Caco-2 (cell line): ENCODE measurements at places on chromosomes 4 and X. TPM values are rescaled to one million over a fixed set of nuclear protein-coding genes. Genes with fewer than 3 reads are reported as not detected.

Gene VSIG4
- total RNA-seq, result not detected in 2 replicates

Gene SH3RF1
- total RNA-seq, result 25.1 and 28.1 TPM in 2 replicates

Gene FGFR3
- total RNA-seq, result 112 and 132 TPM in 2 replicates

Gene SLC7A11
- 32.9 and 41.1 TPM in 2 replicates for total RNA-seq

Gene GPC4
- total RNA-seq, result 1.0 and 1.2 TPM in 2 replicates

Gene SUPT20HL1
- total RNA-seq, result not detected in 2 replicates

DNA sequence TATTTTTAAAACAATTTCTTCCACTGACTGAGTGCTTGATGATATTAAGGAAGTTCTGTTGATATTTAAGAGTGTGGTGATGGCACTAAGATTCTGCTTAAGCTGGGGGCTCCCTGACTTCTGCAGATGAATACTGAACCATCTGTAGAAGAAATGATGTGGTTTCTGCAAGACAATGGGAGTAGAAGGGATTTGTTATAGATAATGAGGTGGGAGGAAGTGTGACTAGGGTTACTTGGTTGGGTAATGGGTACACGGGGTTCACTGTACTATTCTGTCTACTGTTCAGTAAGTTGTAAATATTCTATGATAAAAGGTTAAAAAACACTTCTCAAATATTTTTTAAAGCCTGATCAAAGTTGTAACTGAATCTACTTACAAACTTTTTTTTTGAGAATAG is 60.9 kb upstream of the TXK start:
- no peak overlapping the region for H3K27ac ChIP-seq
- no peak overlapping the region for H3K4me3 ChIP-seq
- H3K36me3 ChIP-seq, result no peaks in the 10 kb centered on the region
- no peak for DNase-seq
- no peaks in the 10 kb centered on the region for H3K4me1 ChIP-seq

DNA sequence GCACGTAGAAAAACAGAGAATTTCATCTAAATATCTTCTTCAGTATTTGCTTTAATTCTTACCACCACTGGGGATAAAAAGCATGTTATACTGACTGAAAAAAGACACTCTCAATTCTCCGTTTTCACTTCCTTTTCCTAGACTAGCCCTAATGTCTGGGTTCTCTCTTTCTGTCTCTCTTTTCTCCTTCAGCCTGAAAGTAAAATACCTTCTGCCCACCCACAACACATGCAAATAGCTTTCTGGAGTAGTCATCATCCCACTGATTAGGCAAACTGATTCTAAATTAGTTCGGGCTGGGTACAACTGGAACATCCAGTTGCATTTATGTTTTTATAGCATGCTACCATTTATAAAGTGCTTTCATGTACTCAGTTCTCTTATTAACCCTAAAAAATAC is 142.4 kb upstream of the ANKRD50 start:
- no peaks in the 10 kb centered on the region for H3K4me1 ChIP-seq
- no peak overlapping the region for H3K4me3 ChIP-seq
- no peak overlapping the region for H3K27ac ChIP-seq
- no peaks in the 10 kb centered on the region for H3K27me3 ChIP-seq

DNA sequence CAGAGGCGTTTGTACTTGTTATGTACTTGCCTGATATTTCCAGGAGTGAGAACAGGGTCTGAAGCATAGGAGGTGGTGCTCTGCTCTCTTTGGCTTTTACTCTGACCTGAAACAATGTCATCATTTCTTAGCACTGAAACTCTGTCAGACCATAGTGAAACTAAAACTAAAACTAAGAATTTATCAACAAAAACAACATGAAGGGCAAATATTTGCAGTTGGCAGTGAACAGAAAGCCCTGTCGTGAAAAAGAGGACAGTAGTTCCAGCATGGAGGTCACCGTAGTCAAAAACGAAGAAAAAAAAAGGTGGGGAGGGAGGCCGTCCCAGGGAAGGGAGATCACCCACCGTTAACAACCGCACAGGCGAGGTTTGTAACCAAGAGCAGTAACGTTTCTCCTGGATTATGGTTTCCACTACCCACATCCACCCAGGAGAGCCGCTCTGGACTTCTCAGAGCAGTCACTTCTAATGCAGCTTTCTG is 97.5 kb downstream of the ANK2 start:
- peak overlapping the region; percentile 32 for H3K4me3 ChIP-seq
- DNase-seq, result peak; percentile 33
- H3K4me1 ChIP-seq, result peaks cover 58% of the 10 kb centered on the region
- H3K36me3 ChIP-seq, result no peaks in the 10 kb centered on the region
- H3K27ac ChIP-seq, result peak overlapping the region; percentile 93
- H3K27me3 ChIP-seq, result no peaks in the 10 kb centered on the region

DNA sequence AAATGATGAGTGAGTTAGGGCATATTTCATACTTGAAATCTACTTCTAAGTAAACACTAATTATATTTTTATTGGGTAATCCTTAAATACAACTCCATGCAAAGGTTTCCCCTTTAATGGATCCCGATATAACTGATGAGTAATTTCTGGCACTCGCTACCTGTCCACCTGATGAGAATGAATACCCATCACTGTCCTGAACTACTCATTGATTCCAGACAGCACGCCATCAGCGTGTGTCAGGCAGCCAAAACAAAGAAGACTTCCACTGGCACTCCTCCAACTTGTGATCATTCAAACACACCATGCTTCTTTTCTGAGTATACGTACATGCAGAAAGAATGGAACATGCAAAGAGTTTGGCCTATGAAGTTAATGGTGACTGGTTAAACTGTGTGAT is 69.4 kb downstream of the HCCS start:
- H3K27ac ChIP-seq, result no peak overlapping the region
- no peaks in the 10 kb centered on the region for H3K27me3 ChIP-seq
- H3K4me1 ChIP-seq, result no peaks in the 10 kb centered on the region
- H3K4me3 ChIP-seq, result no peak overlapping the region
- DNase-seq, result no peak

GRCh38 chr4:4668355-4669210 is 126.7 kb upstream of the STX18 start:
- peaks cover 80% of the 10 kb centered on the region for H3K4me1 ChIP-seq
- H3K4me3 ChIP-seq, result no peak overlapping the region
- DNase-seq, result no peak
- no peaks in the 10 kb centered on the region for H3K36me3 ChIP-seq
- no peaks in the 10 kb centered on the region for H3K27me3 ChIP-seq

GRCh38 chr4:120991885-120992284 is 69.4 kb upstream of the PRDM5 start:
- H3K36me3 ChIP-seq, result no peaks in the 10 kb centered on the region
- H3K4me3 ChIP-seq, result no peak overlapping the region
- no peaks in the 10 kb centered on the region for H3K4me1 ChIP-seq
- no peak for DNase-seq
- no peak overlapping the region for H3K27ac ChIP-seq

DNA sequence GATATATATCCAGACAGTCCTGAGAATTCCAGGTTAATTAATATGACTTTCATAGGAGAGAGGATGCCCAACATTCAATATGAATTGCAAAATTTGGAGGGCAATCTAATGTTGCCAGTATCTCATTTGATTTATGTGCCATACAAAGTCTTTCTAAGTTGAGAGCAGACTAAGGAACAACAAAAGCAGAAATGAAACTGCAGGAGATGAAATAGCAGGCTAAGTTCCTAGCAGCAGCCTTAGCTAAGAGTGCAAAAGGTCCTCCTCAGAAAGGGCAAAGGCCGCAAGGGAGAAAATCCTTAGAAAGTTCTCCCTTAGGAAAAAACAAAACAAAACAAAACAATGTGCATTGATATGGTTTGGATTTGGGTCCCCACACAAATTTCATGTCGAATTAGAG is 602.9 kb upstream of the HTR2C start:
- no peak overlapping the region for H3K27ac ChIP-seq
- H3K4me3 ChIP-seq, result no peak overlapping the region
- H3K27me3 ChIP-seq, result no peaks in the 10 kb centered on the region
- H3K4me1 ChIP-seq, result no peaks in the 10 kb centered on the region
- no peak for DNase-seq

DNA sequence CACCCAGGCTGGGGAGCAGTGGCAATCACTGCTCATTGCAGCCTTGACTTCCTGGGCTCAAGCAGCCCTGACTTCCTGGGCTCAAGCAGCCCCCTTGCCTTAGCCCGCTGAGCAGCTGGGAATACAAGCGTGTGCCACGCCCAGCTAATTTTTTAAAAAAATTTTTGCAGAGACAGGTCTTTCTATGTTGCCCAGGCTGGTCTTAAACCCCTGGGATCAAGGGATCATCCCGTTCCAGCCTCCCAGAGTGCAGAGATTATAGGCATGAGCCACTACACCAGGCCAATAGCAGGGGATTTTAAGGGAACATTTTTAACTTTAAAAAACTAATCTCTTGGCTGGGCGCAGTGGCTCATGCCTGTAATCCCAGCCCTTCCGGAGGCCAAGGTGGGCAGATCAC is 5.3 kb upstream of the SLC34A2 start:
- DNase-seq, result no peak
- no peak overlapping the region for H3K4me3 ChIP-seq
- no peaks in the 10 kb centered on the region for H3K36me3 ChIP-seq
- H3K27ac ChIP-seq, result no peak overlapping the region

- no peaks in the 10 kb centered on the region for H3K4me1 ChIP-seq
- H3K27ac ChIP-seq, result no peak overlapping the region
Measured at GRCh38 chrX:11285651-11286050, 7.6 kb upstream of the AMELX start.

DNA sequence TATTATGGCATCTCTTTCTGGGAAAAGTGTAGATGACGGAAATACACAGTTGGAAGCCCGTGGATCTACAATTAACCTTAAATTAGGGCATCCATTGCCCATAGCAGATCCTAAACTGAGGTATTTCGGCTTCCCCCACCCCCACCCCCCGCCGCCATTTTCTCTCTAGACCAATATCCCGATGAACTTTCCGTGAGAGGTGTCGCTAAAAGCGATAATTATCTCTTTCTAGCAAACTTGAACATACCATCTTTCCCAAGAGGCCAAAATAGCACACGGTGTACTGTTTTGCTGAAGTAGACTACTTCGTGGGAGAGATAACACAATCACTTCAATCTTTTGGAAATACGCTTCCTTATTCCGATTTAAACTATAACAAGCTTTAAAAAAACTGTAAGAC is 554 bp downstream of the KLHL15 start:
- H3K4me3 ChIP-seq, result peak overlapping the region; percentile 90
- no peaks in the 10 kb centered on the region for H3K4me1 ChIP-seq
- DNase-seq, result no peak
- no peaks in the 10 kb centered on the region for H3K36me3 ChIP-seq

- no peaks in the 10 kb centered on the region for H3K36me3 ChIP-seq
- H3K27ac ChIP-seq, result no peak overlapping the region
- no peak for DNase-seq
- H3K4me1 ChIP-seq, result no peaks in the 10 kb centered on the region
- H3K4me3 ChIP-seq, result no peak overlapping the region
Measured at GRCh38 chr4:80361329-80361900, 25.9 kb downstream of the CFAP299 start.

- H3K36me3 ChIP-seq, result no peaks in the 10 kb centered on the region
- no peak overlapping the region for H3K4me3 ChIP-seq
- no peaks in the 10 kb centered on the region for H3K27me3 ChIP-seq
Measured at GRCh38 chrX:9320940-9321339, 143.9 kb upstream of the TBL1X start.

GRCh38 chrX:41733939-41734338 is 10.0 kb downstream of the GPR82 start:
- no peaks in the 10 kb centered on the region for H3K4me1 ChIP-seq
- no peak overlapping the region for H3K27ac ChIP-seq
- peaks cover 1% of the 10 kb centered on the region; the same call in 1 of the 2 replicates for H3K36me3 ChIP-seq
- no peak overlapping the region for H3K4me3 ChIP-seq
- no peak for DNase-seq
- no peaks in the 10 kb centered on the region for H3K27me3 ChIP-seq

GRCh38 chrX:96102997-96103396 is 581.6 kb upstream of the DIAPH2 start:
- H3K36me3 ChIP-seq, result no peaks in the 10 kb centered on the region
- no peak overlapping the region for H3K4me3 ChIP-seq
- no peaks in the 10 kb centered on the region for H3K4me1 ChIP-seq
- no peaks in the 10 kb centered on the region for H3K27me3 ChIP-seq

- H3K27ac ChIP-seq, result no peak overlapping the region
- no peak overlapping the region for H3K4me3 ChIP-seq
- no peaks in the 10 kb centered on the region for H3K36me3 ChIP-seq
- no peak for DNase-seq
Measured at GRCh38 chrX:5650904-5651303, 577.8 kb downstream of the NLGN4X start.

DNA sequence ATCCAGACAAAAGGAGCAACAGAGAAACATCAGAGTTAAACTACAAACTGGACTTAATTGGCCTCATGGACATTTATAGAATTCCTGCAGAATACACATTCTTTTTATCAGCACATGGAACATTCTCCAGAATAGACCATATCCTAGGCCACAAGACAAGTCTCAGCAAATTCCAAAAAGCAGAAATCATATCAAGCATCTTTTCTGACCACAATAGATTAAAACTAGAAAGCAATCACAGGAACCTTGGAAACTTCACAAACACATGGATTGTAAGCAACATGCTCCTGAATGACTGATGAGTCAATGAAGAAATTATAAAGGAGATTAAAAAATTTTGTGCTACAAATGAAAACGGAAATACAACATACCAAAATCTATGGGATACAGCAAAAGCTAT is 526.7 kb downstream of the PCDH7 start:
- H3K36me3 ChIP-seq, result no peaks in the 10 kb centered on the region
- H3K4me1 ChIP-seq, result no peaks in the 10 kb centered on the region
- H3K27me3 ChIP-seq, result no peaks in the 10 kb centered on the region
- DNase-seq, result no peak
- H3K4me3 ChIP-seq, result no peak overlapping the region

- H3K27me3 ChIP-seq, result no peaks in the 10 kb centered on the region
- H3K4me1 ChIP-seq, result no peaks in the 10 kb centered on the region
- H3K27ac ChIP-seq, result no peak overlapping the region
- no peak overlapping the region for H3K4me3 ChIP-seq
- DNase-seq, result no peak
Measured at GRCh38 chr4:87185146-87185870, 35.1 kb downstream of the KLHL8 start.

GRCh38 chr4:142840516-142841123 is 5.5 kb downstream of the INPP4B start:
- DNase-seq, result no peak
- H3K4me3 ChIP-seq, result no peak overlapping the region
- H3K4me1 ChIP-seq, result no peaks in the 10 kb centered on the region
- H3K27ac ChIP-seq, result no peak overlapping the region
- H3K36me3 ChIP-seq, result no peaks in the 10 kb centered on the region
- no peaks in the 10 kb centered on the region for H3K27me3 ChIP-seq

DNA sequence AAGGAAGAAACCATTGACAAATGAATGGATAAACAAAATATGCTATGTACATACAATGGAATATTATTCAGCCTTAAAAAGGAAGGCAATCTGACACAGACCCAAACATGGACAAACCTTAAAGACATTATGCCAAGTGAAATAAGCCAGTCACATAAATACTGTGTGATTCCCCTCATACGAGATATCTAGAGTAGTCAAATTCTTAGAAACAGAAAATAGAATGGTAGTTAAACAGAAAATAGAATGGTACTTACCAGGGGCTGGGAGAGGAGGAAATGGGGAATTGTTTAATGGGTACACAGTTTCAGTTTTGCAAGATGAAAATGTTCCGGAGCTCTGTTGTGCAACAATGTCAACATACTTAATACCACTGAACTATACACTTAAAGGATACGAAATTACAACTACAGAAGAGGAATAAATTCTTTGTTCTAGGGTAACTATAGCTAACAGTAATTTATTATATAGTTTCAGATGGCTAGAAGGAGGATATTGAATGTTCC is 47.8 kb upstream of the DUSP21 start:
- H3K27ac ChIP-seq, result no peak overlapping the region
- no peaks in the 10 kb centered on the region for H3K4me1 ChIP-seq
- no peak overlapping the region for H3K4me3 ChIP-seq
- H3K36me3 ChIP-seq, result no peaks in the 10 kb centered on the region
- DNase-seq, result no peak
